GM06990 (cell line): ENCODE measurements at places on chromosomes 13 and 19.

GRCh38 chr13:93847162-93847561, 620.6 kb downstream of the GPC6 start:
- DNase-seq: no peak

- no peak for DNase-seq
These were observed 48.8 kb downstream of the ATP11A start for GRCh38 chr13:112738606-112739005.

DNA sequence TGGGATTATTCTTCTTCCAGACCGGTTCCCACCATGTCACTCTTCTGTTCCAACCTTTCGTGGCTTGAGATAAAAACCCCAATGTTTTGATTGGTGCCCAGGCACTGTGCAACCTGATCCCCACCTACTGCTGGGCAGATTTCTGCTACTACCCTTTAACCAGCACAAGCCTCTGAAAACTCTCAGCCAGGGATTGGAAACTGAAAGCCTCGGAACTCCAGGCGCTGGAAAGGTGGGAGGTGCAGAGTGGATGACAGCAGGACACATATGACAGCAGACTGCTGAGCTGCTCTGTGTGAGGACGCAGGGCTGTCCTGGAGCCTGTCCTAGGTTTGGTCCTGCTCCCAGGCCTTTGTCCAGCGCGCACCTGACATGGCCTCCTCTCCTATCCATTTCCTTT, 68.5 kb upstream of the GTF3A start:
- DNase-seq: no peak

DNA sequence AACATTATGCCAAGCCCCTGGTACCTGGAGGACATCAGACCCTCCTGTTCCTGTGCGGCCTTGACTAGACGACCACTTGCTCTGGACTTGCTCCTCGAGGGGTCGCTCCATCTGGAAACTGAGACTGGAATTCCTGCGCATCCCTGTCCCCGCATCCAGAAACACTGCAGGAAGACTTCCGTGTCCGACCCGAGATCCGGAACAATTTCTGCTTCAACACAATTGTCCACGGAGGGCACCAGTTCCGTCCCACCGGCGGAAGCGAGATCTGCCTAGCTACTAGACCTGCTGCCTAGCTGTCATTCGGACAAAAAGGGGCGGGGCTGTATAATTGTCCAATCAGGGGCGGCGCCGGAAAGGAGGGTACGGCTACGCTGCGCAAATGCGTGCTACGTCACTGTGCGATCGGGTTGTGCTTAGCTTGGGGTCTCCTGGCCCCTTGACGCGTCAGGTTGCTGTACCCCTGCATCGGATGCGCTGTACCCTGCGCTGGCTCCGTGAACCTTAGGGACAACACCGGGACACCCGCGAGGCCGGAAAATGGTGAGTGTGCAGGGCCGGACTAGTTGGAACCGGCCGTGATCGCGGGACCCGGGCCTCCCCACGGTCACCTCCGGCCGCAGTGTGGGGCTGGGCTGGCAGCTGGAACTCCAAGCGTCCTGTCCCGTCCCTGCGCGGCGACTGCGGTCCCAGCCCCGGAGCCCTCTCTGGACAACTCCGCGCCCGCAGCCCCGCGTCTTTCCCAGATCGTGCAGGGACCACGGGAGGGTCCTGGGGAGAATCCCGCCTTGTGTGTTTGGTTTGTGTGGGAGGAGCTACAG, at the start of the genes ZNF490 and ZNF791:
Gene ZNF490, minus strand, starts transcription at position 274 of the 821 bp plus-strand sequence. Its CDS starts 133 bp downstream, at position 141.
Gene ZNF791, plus strand, starts transcription at position 381 of the 821 bp plus-strand sequence. Its CDS starts 160 bp downstream, at position 541.
- DNase-seq: peak; percentile 93

DNA sequence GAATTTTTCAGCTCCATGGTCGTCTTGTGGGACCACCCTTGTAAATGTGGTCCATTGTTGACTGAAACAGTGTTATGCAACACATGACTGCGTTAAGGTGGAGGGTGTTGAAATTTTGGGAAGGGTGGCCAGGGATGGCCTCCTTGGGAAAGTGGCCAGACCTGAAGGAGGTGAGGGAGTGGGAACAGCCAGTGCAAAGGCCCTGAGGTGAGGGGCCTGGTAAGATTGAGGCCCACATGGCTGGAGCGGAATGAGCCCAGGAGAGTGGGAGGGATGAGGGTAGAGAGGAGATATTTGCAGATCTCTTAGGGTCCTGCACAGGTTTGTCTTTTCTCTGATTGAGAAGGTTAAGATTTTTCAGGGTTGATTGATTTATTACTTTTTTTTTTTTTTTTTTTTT, 18.2 kb downstream of the SIPA1L3 start:
- no peak for DNase-seq

DNA sequence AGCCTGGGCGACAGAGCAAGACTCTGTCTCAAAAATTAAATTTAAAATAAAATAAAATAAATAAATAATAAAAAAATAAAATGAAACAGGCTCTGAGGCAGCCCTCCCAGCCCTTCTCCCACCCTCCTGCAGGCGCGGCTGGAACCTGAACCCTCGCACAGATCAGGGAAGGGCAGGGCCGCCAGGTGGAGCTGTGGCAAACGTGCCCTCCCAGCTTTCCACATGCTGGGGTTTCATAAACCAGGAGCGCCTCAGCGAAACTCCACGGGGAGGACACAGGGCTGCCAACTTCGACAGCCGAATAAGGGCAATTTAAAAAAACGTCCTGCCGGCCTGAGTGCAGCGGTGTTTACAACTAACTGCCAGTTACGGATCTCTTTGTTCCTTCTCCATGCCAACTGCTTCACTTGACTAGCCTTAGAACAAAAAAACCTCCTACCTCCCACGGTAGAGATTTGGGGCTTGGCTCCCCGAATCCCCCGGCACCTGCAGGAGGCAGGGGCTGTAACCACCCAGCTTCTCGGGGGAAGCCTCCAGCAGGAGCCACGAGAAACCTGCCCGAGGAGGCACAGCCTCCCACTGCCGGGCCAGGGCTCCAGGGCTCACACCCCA, 15.9 kb downstream of the ZNF787 start:
- DNase-seq: no peak

DNA sequence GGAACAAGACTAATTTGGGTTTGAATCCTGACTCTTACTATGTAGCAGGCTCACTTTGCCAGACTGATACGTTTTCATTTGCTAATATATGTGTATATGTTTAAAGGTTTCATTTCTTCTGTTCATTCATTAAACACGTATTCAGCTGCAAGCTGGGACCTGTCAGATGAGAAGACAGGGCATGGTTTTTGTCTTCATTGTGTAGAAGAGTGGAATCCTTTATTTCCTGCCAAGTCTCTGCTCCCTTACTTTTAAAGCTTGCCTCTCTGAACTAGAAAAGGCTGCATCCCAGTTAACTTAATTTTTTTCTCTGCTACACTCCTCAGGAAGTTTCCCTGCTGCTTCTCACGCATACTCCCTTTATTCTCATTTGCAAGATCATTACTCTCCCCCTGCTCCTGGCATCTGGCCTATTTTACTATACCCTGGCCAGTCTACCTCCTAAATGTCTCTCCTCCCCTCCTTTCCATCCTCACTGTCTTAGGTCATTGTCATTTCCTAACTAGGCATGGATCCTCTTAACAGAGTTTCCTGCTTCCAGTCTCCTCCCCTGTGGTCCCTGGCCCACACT, 141.0 kb upstream of the TMTC4 start:
- DNase-seq: no peak

DNA sequence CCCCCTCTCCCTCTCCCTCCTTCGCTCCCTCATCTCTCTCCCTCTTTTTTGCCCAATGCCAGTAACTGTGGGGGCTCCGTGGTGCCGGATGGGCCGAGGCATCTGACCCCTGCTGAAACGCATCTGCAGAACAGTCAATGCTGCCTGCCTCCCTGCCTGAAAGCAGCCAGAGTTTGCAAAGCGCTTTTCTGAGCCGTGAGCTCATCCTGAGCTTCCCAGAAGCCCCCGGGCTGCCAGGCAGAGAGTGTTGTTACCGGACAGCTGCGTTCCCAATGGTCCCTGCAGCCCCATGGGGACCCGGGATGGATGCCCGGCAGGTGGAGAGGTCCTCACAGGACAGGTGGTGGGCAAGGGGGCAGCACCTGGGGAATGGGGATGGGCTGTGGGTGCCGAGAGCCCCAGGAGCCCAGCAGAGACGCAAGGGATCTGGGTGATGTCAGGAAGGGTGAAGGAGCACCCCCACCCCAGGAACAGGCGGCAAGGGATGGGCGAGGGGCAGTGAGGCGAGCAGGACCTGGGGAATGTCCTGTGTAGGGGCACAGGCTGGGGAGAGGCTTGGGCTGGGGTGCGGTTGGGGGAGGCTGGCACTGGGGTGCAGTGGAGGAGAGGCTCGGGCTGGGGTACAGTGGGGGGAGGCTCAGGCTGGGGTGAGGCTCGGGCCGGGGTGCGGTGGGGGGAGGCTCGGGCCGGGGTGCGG, 33.0 kb downstream of the GPX4 start:
- no peak for DNase-seq

DNA sequence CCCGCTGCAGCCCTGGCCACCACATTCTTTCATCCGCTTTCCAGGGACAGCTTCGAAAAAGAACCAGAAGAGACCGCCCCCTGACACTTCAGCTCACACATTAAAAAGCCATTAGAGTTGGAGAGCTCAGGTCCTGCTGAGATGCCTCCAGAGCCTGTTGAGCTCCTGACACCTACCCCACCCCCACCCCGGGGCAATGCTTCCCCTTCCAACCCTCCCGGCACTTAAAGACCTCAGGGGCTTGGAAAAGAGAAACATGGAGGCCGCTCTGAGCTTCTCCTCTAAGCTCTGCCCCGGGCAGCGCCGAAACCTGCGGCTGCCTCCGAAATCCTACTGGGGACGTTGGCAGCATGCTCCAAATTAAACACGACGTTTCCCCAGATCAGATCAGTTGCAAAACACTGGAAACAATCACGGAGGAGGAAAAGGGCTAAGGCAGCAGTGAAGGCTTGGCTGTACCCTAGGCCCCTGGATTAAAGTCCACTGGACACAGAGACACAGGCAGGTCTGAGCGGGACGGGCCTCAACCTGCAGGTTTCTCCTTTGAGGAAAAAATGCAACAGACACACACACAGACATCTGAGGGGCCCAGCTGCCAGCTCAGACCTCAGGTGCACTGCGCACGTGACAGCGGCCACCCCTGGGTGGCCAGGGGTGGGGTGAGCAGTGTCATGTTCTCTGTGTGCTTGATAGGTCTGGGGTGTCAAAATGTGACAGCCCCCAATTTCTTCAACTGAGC, 9.6 kb downstream of the SH3GL1 start:
- DNase-seq: no peak

DNA sequence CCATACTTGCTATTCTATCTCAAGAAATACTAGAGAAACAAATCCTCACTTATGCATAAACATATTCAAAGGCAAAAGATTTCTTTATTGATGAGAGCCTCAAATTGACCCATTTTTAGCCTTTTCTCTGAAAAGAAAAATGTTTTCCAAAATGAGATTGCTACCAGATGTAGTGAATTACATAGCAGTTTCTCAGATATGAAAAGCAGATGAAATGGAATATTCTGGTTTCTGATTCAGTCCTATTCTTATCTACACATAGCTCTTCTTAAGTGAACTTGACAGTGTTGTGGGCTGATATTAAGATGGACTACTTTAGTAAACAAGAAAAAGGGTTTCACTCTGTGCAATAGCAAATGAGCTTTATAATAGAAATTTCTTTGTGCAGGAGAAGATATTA, 183.5 kb downstream of the DNAJC15 start:
- no peak for DNase-seq

DNA sequence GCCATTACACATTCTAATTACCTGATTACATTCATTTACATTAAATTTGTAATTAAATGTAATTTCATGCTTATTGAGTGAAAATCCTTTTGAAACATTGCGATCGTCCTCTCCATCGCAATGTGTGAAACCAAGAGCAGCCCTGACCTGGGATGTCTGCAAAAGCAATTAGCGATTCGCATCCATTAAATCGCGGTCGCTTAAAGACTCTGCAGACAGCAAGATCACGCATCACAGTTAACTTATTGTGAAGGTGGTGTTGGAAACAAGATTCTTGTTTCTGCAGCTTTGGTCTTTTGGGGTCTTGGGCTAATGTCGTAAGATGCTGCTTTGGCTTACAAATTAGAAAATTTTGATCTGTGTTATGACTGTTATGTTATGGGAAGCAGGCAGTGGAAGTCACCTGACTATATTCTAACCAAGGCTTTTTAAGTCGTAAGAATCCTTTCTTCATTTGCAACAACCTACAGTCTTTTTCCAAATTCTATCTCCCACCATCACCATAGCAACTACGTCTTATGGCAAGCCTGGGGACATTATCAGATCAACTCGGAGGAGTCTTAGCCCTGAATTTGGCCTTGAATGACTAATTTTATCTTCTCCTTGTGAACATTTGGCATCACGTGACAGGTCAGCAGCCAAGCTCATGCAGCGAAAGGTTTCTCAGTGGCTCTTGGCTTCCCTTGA, 142.8 kb upstream of the SOX1 start:
- DNase-seq: no peak

GRCh38 chr19:54465426-54466109, 2.0 kb upstream of the LENG9 start:
- no peak for DNase-seq

DNA sequence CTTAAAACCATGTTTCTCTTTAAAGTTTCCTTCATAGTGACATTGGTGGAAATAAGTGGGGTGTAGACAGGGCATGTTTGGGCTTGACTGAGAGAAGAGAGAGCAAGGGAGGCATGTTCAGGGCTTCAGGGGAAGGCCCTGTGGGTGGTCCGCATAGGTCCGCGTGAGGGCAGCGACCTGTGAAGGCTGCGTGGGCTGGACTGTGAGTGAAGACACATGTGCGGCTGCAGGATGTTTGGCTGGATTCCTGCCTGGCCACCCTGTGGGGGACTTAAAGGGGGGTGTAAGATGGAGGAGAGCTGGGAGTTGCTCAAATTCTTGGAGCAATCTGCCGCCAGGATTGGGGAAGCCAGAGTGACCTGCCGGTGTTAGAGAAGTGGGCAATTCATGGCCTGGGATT, 23.8 kb upstream of the KLF12 start:
- peak; percentile 10 for DNase-seq

DNA sequence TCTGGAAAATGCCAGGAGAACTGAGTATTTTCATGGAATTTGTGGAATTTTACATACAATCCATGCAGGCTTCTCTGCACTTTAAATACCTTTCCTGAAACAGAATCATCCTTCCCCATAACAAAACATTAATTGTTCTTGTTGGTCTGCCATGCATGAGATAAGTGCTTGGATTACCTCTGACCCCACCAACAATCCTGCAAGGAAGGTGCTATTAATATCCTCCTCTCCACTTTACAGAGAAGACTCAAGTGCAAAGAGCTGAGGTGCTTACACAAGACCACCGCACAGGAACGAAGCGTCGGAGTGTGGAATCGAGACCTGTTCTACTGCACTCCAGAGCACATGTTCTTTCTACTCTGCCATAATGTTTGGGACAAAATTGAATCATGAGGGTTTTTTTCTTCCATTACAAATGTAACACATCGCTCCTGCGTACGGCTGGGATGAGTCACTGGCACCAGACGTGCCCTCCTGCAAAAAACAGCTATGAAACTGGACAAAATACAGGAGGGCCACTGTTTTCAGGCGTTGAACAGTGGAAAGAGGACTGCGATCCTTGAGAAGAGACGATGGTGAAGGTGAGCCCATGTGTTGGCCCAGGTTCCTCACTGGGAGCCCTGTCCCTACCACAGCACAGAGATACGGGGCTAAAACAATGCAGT, 12.9 kb upstream of the LRRC4B start:
- no peak for DNase-seq

GRCh38 chr19:17860331-17860992, 752 bp downstream of the RPL18A start:
- no peak for DNase-seq

GRCh38 chr13:33582121-33582520, 235.8 kb upstream of the RFC3 start:
- no peak for DNase-seq

GRCh38 chr13:113545931-113546516, 38.5 kb upstream of the TFDP1 start:
- no peak for DNase-seq

- DNase-seq: no peak
These were observed 1105.1 kb downstream of the OLFM4 start for GRCh38 chr13:54133746-54134145.
